NT2/D1 (cell line): ENCODE measurements at places on chromosomes 7 and 10.

GRCh38 chr7:104955276-104955675 is 58.7 kb upstream of the KMT2E start:
- DNase-seq = no peak

DNA sequence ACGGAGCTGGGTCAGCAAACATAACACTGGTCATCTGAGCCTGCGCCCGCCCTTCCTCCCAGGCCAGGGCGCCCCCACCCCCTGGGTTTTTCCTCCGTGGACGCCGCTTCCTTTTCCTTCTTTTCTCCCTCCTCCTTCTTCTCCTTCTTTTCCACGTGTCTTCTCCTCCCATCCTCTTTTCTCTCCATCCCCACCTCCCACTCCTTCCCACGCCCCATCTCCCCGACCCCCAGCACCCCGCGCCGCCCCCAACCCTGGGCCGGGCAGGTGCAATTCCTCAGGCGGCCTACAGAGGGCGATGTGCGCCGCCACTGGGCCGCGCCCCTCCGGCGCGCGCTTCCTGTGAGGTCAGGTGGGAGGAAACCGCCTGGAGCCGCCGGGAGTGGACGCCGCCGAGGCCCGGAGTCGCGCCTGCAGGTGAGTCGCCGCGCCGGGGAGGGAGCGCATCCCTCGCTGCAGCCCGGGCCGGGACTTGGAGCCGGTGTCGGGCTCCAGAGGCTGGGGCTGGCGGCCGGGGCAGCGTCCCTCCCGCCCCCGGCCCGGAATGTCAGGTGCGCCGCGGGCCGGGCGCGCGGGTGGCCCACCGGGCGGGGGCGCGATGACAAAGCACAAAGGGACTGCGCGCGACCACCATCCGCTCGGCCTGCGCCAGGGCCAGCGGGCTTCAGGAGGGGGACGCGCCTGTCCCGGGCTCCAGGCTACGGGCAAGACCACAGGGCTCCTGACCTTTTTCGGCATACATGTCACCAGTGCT is at the start of gene FAM241B:
FAM241B (plus strand) TSS at position 351 of the 754 bp plus-strand sequence. CDS start 1,497 bp downstream, outside the sequence.
- peak; percentile 27 for DNase-seq

DNA sequence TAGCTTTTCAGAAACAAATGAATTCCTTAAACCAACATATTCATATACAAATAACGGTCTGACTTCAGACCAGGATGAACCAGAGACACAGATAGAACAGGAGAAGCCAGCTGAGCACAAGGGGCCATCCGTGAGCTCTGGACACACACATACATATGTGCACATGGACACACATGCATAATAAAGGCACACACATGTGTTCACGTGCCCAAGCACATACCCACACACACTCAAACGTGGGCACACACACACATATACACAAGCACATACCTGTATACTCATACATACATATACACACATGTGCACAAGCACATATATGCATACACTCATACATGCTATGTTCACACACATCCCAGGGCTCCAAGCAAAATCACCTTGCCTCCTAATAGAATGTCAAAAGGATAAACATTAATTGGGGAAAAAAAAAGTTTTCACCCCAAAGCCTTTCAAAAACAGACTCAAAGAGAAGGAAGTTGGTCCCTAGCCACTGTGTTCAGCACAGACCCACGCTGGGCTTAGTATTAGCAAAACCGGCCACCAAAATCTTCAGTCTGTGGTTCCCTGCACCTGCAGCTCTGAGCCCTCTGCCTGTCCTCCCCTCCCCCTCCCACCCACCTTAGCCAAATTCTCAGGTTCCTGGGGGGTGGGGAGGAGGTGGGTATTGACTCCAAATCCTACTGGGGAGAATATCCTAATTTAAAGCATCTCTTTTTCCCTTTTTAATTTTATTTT is 100.4 kb upstream of the MACROH2A2 start:
- no peak for DNase-seq

GRCh38 chr7:5396999-5397663 is 26.5 kb downstream of the TNRC18 start:
- DNase-seq = no peak

DNA sequence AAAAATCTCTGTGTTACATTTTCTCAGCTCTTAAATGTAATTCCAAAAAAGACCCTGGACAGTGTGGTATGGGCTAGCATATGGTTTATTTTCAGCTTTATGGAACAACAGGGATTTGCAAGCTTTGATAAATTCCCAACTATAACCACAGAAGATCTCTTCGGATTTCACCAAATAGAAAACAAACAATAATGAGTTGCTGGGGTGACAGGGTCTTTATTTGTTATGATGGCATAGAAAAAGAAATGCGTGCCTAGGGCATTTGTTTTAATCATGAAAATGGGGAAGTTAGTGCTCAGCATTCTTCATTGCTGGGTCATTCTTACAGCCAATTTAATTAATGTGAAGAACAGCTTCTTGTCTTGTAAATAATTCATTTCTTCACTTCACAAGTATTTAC is 139.0 kb downstream of the LRRN3 start:
- no peak for DNase-seq

DNA sequence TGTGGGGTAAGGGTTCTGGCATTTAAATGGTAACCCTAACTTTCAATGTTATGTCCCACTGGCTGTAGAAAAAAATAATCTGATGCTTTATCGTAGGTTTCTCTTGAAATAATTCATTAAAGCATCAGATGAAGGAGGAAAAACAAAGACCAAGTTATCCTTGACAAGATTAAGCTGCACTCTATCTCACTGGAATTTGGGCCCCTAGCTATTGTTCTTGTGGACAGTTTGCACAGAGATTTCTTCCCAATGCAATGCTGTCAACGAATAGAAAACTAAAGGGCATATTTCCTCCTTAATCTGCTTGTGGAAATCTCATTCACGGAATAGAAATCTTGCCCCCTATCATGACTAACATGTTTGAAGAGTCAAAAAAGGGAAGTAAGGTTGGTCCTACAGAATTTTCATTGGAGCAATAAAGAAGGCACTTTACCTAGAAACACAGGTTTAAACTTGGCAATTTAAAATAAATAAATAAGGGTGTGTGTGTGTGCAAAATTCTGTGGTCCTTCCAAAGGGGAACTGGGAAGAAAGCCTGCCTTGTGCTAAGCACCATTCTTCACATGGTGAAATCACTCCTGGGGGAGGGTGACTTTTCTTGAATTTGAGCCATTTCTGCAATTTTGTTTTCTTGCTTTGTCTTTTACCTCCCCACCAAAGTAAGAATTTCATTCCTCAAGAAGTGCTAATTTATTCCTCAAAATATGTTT is 242.8 kb downstream of the GLI3 start:
- DNase-seq = no peak

DNA sequence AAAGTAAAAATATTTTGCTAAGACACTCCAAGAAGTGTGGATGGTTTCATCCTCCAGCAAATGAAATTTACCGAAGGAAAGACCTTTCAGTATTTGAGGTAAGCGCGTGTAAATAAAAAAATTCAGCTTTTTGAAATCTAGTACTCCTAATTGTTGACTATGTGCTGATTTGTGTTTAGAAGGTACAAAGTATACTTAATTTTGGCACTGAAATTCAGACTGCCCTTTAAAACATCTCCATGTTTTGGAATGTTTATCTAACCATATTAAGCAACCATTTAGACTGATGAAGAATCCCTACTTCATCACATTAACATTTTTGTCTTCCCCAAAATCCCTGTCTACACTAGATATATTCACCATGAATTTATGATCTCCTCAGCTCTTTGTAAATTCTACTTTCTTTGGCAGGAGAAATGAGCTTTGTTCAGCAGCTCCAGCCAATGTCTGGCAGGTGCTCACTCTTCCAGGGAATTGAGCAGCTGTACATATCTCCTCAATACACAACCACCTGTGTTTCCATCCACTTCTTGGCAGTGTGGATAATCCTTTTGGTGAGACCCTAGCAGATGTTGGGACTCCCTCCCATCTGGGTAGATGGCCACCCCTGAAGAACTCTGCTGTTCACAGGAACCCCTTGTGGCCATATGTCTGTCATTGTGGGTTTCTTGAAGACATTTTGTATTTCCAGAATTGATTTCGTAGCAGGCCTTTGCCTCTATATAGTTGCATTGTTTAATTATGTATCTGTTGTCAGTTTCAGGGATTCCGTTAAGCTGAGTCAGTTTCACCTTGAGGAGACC is 129.4 kb upstream of the SAMD8 start:
- no peak for DNase-seq

DNA sequence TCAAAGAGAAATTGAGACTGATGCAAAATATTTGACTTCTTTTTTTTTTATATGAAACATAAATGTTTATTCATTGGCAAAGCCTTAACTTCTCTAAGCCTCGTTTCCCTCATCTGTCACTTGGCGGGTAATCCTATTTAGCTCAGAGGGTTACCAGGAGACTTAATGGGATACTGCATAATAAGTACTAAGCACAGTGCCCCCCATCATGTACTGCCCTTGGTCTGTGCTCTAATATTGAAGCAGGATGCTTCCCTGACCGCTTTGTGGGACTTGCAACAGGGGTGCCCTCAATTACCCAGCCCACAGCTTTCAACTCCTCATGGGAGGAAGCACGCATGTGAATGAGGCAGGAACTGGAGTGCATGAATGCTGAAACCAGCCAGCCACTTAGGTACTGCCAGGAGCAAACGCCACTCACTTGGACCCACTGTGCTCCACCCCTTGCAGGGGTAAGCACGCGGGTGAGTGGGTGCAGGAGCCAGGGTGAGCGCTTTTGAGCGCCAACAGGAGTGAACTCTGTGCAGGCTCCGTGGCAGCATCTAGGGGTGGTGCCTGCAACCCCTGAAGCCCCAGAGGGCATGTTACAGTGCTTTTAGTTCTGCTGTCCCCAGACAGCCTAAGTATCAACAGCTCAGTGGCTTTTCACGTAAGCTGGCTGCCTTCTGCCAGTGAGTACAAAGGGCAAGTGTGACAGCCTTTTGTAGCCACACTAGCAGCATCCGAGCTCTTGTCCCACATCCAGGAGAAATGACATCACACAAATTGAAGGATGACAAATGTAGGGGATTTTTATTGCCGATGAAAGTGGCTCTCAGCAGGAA is 209.8 kb upstream of the C7orf33 start:
- no peak for DNase-seq

DNA sequence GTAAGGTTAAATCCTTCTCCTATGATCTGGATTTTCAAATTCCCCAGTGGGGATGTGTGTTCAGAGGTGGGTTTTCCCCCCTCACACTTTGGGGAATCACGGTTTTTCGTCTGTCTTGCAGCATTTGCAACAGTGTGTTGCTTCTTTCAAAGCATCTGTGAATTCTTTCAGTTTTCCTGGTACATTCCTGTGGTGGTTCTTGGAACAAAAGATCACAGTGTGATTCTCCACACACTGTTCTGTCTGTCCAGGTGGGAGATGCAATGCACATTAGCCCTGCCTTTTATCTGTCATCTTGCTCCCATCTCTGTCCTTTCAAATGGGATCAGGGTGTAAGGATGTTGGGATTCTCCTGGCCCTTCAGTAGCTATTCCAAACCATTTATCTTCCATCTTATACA is 11.8 kb downstream of the AGK start:
- DNase-seq = no peak

DNA sequence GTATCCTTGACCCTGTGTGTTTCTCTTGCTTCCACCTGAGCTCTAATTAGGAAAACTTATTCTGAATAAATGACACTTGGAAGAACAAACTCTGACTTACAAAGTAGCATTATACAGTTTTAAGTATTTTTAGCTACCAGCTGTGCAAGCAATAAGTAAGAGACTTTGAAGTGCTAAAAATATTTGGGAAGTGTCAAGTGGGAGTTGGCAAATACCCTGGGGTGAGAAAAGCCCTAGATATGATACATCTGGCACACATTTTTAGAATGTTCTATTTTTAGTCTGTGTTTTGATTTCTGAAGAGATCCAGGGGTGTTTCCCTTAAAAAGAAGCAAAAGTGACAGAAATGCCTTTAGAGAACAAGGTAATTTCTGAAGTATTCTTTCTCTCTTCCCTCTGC is 132.7 kb upstream of the TEX47 start:
- no peak for DNase-seq

- DNase-seq = no peak
Measured at GRCh38 chr10:73141603-73142002, 26.2 kb downstream of the ECD start.

DNA sequence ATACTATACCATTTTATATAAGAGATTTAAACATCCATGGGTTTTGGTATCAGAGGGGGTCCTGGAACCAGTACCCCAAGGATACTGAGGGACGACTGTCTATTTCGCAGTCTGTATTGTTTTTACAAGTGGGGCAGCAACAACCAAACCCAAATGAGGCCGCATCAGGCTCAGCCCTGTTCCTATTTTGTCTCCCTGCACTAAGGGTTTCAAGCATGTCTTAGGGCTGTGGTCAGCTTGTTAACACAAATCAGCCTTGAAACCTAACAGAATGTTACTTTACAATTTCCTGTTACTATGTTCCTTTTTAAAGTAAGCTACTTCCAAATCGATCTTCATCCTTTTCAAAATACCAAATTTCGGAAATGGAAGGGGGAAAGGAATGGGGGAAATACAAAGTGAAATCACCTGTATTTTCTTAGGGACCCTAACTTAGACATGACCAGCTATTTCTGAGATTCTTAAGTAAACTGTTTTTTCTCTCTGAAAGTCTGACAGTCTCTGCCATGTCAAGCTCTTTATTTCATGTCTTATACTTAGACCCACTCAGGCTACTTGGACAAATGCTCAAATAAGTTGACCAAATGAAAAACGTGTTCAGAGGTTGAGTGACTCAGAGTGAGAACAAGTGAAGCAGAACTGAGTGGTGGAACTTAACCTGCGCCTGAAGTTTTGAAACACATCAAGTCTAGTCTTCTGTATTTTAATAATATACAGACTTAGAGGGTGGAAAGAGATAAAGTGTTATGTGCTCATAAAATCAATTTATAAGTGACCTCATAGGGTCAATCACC is 75.8 kb downstream of the C1GALT1 start:
- DNase-seq = no peak

GRCh38 chr10:28686835-28687682 is 9.7 kb downstream of the BAMBI start:
- DNase-seq = no peak

GRCh38 chr10:119425102-119425880 is 117.2 kb downstream of the RGS10 start:
- DNase-seq = no peak

DNA sequence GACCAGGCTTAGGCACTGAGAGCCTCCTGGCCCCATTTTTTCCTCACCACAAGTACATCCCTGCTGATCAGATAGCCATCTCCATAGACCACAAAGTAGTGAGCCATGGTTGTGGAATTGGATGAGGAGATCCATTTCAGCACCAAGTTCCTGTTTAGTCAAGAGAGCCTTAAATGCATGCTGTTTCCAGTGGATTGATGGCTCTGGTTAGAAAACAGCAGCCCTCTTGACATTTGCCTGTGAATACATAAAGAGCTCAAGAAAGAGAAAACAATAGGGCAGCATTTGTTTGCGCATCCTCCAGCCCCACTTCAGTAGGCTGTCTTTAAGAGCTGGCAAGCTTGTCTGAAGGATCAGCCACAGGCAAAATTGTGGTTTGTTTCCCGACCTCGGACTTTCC is 251.2 kb downstream of the POU6F2 start:
- peak; percentile 80 for DNase-seq
